ENCODE measurements at places on chromosomes 4 and X.

DNA sequence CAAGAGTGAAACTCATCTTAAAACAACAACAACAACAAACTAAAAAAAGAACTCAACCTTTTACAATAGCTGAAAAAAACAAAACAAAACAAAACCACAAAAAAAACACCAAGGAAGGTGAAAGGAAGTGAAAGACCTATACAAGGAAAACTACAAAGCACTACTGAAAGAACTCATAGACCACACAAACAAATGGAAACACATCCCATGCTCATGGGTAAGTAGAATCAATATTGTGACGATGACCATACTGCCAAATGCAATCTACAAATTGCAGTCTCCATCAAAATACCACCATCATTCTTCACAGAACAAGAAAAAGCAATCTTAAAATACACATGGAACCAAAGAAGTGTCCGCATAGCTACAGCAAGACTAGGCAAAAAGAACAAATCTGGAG is 41.5 kb upstream of the FGF2 start:
- DNase-seq = no peak

DNA sequence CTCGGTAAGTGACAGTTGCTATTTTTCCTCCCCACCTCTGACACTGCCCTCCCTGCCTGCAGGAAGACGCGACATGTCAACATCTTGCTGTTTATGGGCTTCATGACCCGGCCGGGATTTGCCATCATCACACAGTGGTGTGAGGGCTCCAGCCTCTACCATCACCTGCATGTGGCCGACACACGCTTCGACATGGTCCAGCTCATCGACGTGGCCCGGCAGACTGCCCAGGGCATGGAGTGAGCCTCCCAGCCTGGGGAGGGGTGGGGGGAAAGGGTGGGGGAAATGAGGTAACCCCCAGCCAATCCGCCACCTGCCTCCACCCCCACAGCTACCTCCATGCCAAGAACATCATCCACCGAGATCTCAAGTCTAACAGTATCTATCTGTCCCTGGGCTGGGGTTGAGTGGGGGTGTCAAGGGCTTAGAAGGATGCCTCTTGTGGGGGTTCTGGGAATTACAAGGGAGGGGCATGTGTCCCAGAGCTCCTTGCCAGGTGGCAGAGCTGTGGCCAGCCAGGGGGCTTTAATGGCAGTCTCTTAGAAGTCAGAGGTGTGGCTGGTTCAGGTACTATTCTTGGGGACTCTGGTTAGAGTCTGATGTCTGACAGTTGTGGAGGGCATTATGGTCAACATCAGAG is 7.8 kb downstream of the ARAF start:
- no peak for DNase-seq

GRCh38 chrX:105752338-105752956 is 69.9 kb upstream of the NRK start:
- DNase-seq = no peak

DNA sequence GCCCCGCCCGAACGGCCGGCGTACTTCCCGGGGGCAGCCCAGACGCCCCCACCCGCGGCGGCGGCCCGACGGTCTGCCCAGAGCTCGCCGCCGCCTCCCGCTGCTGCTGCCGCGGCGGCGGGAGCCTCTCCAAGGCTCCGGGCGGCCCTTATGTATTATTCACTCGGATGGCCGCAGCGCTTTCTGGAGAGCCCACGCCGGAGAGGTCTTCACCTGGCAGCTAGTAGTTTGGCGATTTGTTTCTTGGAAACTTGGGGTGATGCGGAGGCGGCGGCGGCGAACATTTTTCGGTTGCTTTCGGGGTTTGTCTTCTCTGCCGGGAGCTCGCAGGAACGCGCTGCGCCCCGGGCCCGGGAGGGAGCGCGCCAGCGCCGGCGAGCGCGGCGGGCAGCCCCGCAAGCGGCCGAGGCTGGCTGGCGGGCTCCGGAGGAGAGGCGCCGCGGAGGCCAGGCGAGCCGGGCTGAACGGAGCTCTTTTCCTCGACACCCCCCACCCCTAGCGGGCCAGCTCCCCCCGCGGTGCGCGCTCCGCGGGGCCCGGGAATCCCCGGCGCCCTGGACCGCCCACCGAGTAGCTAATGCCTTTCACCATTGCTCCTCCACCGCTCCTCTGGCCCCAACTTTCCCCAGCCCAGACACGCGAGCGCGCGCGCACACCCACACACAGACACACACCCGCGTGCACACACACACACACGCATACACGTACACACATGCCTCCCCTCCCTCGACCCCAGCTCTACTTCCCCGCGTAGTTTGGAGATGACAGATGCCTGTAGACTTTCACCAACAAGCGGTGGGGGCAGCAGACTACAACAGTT is 113.5 kb downstream of the DHX15 start:
- no peak for DNase-seq

DNA sequence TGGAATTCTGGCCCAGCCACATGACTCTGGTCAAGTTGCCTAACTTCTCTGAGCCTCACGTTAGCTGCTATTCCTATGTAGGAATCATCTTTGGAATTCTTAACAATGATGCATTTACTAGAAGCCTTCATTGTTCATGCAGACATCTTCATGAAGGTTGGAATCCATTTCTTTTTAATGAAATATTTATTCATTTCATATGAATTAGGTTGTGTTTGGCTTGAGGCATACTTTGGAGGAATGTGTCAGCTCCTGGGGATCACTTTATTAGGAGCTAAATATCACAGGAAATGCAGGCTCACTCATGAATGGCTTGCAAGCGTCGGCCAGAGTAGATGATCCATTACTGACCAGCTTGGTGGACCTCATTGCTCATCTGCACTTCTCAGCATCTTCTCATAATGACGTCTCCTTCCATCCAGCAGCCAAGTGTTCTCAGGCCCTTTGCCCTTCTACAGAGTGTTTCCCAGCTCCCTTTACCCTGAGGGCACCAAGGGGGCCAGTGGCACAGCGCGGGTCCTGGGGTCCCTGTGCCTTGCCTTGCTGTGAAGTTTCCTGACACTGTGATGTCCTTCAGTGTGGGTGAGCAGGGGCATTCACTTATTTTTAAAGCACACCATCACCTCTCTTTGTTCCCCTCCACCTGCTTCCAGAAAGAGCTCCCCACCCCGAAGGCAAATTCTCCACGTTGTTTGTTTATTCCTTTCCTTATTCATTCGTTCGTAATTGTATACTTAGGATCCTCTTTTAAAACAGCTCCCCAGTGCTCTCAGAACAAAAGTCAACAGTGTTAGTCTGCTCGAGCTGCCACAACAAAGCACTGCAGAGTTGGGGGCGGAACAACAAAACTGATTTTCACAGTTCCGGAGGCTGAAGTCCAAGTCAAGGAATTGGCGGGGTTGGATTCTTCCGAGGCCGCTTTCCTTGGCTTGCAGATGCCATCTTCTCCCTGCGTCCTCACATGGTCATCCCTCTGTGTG is 106.8 kb downstream of the STK32B start:
- no peak for DNase-seq

DNA sequence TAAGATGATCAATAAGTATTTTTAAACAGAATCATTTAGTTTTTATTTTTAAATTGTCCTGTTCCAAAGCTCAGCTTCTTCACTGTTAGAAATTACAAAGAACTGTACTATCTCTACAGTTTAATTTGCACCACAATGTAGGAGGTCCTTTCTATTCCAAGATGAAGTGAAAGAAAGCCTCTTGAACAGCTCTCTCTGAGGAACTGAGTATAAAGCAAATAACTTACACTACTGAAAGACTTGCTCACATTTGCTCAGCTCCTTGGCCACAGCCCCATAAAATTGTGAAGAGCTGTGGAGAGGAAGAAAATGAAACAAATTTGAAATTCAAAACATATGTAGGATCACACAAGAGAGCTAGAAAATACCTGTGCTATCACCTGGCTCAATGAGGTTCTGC is 68.6 kb downstream of the ENPEP start:
- DNase-seq = no peak

DNA sequence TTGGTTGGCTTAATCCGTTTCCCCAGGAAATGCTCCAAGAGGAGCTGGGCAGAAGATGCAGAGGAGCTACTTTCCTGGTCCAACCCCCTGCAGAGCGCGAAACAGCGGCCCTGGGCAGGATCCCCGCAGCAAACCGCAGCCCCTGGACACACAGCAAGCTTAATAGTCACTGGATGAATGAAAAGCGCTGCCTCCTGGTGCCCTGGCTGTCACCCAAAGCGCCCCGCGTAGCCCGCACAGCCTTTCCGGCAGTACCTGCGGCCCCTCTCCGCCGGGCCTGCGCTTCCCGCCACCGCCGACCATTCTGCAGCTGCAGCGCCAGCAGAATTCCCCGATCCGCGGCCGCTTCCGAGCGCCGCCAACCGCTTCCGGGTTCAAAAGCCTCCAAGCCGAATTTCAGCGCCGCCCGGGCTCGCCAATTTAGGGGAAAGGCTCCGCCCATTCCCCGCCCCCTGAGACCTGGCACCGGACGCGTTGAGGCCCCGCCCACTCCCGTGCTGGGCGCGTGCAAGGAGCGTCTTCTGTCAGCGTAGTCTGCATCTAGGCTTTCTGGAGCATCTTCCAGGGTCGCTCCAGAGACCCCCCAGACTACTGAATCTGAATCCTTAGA is at the start of gene HPF1:
HPF1 (minus strand) TSS at position 370 of the 610 bp plus-strand sequence; CDS start at position 303, 67 bp downstream.
- peak; percentile 23 for DNase-seq

GRCh38 chr4:56804551-56804950 is 16.9 kb downstream of the SPINK2 start:
- DNase-seq = no peak

DNA sequence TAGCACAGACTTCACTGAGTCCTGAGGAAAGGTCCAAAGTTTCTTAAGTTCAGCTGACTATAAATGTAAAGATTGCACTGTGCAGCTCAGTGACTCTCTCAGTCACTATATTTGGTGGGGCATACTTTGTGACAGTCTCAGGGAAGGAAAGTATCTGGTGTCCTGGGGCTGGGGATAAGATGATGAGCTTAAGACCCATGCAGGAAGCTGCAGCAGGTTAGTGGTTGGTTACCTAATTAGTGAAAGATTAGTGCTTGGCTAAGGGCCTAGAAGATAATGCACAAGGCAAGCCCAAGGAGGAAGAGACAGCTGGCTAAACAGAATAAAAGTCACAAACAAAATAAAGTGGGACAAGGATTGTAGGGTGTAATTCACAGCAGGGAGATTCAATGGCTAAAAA is 25.4 kb upstream of the SLITRK4 start:
- no peak for DNase-seq

DNA sequence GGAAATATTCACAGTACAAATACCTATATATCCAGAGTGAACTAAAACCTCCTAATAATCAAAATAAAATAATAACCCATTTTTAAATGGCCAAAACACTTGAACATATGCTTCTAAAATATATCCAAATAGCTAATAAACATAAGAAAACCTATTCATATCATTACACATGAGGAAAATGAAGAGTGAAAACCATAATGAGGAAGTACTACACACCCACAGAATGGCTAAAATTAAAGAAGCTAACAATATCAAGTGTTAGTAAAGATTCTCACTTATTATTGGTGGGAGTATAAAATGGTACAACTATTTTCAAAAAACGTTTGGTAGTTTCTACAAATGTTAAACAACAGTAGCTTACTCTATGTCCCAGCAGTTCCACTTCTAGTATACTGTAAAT is 92.1 kb downstream of the KLHL13 start:
- no peak for DNase-seq

- DNase-seq = no peak
Measured at GRCh38 chrX:43939187-43939926, 33.8 kb downstream of the NDP start.

DNA sequence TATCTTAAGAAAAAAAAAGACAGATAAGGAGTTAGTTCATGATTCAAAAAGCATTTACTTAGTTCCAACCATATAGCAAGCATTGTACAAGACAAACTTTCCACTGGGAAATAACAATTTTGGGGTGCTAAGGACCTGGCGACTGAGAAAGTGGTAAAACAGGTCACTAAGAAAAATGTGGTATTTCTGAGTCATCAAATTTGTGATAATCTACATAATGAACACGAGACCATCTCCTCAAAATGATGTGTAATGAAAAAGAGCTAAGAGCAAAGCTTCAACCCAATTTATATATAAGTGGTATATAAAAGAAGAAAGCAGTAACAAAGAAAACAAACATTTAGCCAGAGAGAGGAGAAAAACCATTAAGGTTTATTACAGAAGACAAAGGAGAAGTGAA is 72.3 kb downstream of the FBXW7 start:
- DNase-seq = no peak

- no peak for DNase-seq
Measured at GRCh38 chrX:13463608-13464007, 105.8 kb upstream of the EGFL6 start.

- no peak for DNase-seq
Measured at GRCh38 chr4:22941688-22942375, 249.1 kb downstream of the GBA3 start.

Measured in glomerular endothelial cell (primary cell).